ENCODE measurements at places on chromosomes 4 and X. TPM values are rescaled to one million over a fixed set of nuclear protein-coding genes. Genes with fewer than 3 reads are reported as not detected.

GRCh38 chrX:45771560-45772340 is 571.1 kb upstream of the DIPK2B start:
- peak overlapping the region; percentile 84 for H3K27ac ChIP-seq
- no peaks in the 10 kb centered on the region for H3K4me1 ChIP-seq
- no peaks in the 10 kb centered on the region for H3K27me3 ChIP-seq

- H3K27me3 ChIP-seq, result no peaks in the 10 kb centered on the region
- no peak for DNase-seq
- no peaks in the 10 kb centered on the region for H3K4me1 ChIP-seq
- H3K4me3 ChIP-seq, result no peak overlapping the region
Measured at GRCh38 chrX:71525316-71525715, 7.6 kb upstream of the OGT start.

PLK4 gene
- total RNA-seq, result 8.8 TPM

- no peak overlapping the region for H3K4me3 ChIP-seq
- no peak overlapping the region for H3K27ac ChIP-seq
- H3K27me3 ChIP-seq, result no peaks in the 10 kb centered on the region
- no peaks in the 10 kb centered on the region for H3K4me1 ChIP-seq
- DNase-seq, result no peak
Measured at GRCh38 chr4:40739347-40739746, 10.4 kb upstream of the NSUN7 start.

- DNase-seq, result no peak
- H3K4me3 ChIP-seq, result no peak overlapping the region
- no peak overlapping the region for H3K27ac ChIP-seq
- H3K27me3 ChIP-seq, result no peaks in the 10 kb centered on the region
- no peaks in the 10 kb centered on the region for H3K4me1 ChIP-seq
- no peaks in the 10 kb centered on the region for H3K36me3 ChIP-seq
Measured at GRCh38 chr4:107618656-107619055, 101.4 kb downstream of the PAPSS1 start.

DNA sequence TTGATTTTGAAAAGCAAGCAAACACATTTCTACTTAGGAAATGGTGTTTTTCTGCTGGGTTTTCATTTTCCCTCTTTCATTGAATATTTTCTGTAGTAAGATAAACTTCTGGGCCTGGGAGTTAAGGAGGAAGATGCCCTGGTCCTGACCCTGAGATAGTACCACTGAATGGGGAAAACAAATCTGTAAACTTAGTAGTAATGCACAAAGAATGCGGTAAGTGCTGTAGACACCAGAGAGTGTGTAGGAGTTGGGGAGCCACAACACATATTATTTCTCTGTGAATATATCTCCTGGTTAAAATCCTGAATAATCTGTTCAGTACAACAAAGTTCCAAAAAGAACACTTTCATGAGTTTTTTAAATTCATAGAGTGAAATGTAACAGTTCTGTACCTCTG is 178.3 kb downstream of the MAPK10 start:
- H3K27me3 ChIP-seq, result no peaks in the 10 kb centered on the region
- no peak overlapping the region for H3K4me3 ChIP-seq
- H3K36me3 ChIP-seq, result no peaks in the 10 kb centered on the region

DNA sequence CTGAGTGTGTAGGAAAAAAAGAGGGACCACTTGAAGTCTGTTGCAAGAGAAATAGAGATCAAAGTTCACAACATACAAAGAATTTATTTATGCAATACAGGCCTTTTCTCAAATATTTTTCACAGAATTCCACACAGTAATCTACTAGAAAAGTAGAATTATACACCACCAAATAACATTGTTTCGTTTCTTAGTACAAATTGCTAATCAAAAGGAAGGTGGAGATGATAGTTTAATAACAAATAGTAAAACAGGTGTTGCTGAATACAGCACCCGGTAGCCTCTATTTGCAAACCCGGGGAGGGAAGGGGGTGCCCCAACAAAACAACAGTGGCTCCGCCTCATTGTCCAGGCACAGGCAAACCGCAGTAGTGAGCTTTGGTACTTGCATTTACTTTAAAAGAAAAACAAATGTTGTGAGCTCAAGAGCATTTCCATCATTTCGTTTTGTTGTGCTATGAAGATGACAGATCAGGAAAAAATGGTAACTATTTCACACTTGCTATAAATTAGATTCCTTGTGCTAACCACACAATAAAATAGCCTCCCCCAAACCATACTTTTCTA is 186.4 kb downstream of the DCLK2 start:
- H3K4me1 ChIP-seq, result no peaks in the 10 kb centered on the region
- no peak overlapping the region for H3K4me3 ChIP-seq
- H3K27ac ChIP-seq, result no peak overlapping the region
- H3K36me3 ChIP-seq, result no peaks in the 10 kb centered on the region
- DNase-seq, result no peak

DNA sequence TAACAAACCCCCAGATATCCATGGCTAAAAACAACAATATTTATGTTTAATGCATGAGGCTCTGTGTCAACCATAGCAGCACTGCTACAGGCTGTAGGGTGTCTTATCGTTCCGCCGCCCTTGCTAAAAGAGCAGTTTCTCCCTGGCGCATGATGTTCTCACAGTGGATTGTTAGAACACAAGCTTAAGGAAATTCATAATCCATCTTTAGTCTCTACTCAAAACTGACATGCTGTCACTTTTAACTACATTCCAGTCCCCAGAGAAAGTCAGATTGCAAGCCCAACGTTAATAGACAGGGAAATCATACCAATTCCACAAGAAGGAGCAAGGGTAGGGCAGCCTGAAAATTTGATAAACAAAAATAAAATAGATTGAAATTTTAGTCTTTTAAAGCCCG is 1960.8 kb downstream of the PCDH7 start:
- no peak overlapping the region for H3K4me3 ChIP-seq
- no peaks in the 10 kb centered on the region for H3K4me1 ChIP-seq
- no peaks in the 10 kb centered on the region for H3K27me3 ChIP-seq
- no peak overlapping the region for H3K27ac ChIP-seq

MOSPD2 gene
- 8.7 TPM for total RNA-seq

DNA sequence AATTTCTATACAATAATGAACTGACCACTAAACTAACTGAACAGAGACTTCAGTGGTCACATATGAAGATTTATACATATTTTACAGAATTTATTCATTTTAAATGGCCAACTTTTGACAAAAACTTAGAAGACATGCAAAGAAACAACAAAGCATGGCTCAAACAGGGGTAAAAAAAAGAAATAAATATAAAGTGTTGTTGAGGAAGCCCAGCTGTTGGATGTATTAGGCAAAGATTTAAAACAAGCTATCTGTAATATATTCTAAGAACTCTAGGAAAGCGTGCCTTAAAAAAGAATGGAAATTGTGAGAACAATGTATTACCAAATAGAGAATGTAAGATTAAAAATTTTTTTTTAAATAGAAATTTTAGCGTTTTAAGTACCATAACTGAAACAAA is 210.9 kb upstream of the HTR2C start:
- H3K4me1 ChIP-seq, result no peaks in the 10 kb centered on the region
- no peak for DNase-seq
- H3K36me3 ChIP-seq, result no peaks in the 10 kb centered on the region
- H3K4me3 ChIP-seq, result no peak overlapping the region
- no peak overlapping the region for H3K27ac ChIP-seq

NOX1 gene
- total RNA-seq, result 84.6 TPM

NHS gene
- 4.3 TPM for total RNA-seq

DNA sequence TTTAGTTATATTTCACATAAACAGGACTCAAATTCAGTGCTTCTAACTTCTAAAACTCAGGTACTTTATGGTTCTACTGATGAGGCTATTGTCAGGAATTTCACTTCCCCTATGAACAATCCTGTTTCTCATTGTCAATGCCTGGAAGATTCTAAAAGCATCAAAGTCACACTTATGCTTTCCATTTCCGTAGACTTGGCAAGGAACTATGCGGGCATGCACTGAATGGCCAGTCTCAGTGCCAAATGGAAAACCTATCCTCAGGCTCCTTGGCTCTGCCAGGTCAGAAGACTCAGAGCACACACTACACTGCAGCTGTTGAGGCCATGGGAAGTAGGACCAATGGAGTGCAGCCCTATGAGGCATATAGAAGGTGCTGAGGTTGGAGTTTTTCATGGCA is 97.0 kb upstream of the PTPN13 start:
- no peak for DNase-seq
- H3K4me1 ChIP-seq, result no peaks in the 10 kb centered on the region
- H3K27me3 ChIP-seq, result no peaks in the 10 kb centered on the region
- no peaks in the 10 kb centered on the region for H3K36me3 ChIP-seq

- H3K4me3 ChIP-seq, result no peak overlapping the region
- no peaks in the 10 kb centered on the region for H3K36me3 ChIP-seq
- no peaks in the 10 kb centered on the region for H3K4me1 ChIP-seq
- no peak for DNase-seq
- H3K27me3 ChIP-seq, result no peaks in the 10 kb centered on the region
- peak overlapping the region; percentile 0 for H3K27ac ChIP-seq
Measured at GRCh38 chr4:26218677-26219605, 101.9 kb upstream of the RBPJ start.

DNA sequence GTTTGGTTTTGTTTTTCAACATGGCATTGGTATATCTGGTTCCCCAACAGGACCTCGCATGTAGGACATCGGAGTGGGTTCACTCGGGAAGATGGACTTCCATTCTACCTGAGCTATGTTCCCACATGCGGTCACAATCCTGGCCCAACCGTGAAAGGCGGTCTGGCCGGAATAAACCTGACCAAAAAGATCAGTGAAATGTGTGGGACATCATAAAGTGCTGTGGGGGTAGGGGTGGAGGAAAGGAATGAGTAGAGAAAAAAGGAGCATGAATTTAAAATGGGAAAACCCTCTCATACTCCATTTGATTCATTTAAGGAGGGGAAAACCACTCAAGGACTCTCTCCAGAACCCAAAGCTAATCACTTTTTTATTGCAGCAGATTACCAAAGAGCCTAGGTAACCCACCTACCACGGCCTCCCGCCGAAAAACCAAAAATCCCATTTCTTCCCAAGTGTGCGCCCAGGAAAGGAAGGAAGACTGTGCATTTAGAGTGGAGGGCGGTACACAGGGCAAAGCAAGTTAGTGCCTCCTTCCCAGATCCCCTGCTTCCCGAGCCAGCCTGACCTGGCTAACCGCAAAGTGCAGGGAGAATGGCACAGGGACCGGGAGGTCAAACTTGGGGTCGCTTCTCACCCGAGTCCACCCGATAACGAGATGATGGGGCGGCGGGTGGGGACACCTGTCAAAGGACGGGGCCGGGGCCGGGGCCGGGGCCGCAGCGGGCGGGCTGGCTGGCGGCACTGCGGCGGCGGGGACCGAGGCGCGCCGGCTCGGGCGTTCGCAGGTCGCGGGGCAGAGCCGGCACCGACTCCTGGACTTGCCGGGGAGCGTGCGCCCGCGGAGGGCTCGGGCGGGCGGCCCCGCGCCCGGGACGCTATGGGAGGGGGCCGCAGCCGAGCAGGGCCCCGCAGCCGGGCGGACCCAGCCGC is 669 bp downstream of the TMEM150C start:
- H3K4me1 ChIP-seq, result no peaks in the 10 kb centered on the region
- peaks cover 10% of the 10 kb centered on the region for H3K27me3 ChIP-seq
- H3K4me3 ChIP-seq, result peak overlapping the region; percentile 24
- H3K27ac ChIP-seq, result no peak overlapping the region
- H3K36me3 ChIP-seq, result no peaks in the 10 kb centered on the region

DNA sequence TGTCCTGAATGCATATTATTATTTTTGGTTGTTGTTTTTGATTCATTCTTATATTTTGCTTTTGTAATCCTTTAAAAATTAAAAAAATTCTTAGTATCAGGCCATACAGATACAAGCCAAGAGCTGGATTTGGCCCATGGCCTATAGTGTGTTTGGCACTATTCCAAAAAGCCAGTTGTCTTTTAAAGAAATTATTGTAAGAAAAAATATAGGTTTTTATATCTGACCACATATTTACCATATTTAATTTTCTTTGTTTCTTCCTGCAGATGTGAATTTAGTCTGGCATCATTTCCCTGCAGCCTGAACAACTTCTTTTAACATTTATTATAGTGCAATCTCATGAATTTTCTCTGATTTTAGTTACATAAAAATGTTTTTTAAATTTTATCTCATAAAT is 652.8 kb upstream of the NR3C2 start:
- H3K27ac ChIP-seq, result no peak overlapping the region
- no peak for DNase-seq
- H3K36me3 ChIP-seq, result no peaks in the 10 kb centered on the region
- no peak overlapping the region for H3K4me3 ChIP-seq
- H3K4me1 ChIP-seq, result no peaks in the 10 kb centered on the region
- no peaks in the 10 kb centered on the region for H3K27me3 ChIP-seq

MMRN1 gene
- 6.7 TPM for total RNA-seq

ZNF711 gene
- total RNA-seq, result 1.0 TPM

FHDC1 gene
- total RNA-seq, result 14.0 TPM

DNA sequence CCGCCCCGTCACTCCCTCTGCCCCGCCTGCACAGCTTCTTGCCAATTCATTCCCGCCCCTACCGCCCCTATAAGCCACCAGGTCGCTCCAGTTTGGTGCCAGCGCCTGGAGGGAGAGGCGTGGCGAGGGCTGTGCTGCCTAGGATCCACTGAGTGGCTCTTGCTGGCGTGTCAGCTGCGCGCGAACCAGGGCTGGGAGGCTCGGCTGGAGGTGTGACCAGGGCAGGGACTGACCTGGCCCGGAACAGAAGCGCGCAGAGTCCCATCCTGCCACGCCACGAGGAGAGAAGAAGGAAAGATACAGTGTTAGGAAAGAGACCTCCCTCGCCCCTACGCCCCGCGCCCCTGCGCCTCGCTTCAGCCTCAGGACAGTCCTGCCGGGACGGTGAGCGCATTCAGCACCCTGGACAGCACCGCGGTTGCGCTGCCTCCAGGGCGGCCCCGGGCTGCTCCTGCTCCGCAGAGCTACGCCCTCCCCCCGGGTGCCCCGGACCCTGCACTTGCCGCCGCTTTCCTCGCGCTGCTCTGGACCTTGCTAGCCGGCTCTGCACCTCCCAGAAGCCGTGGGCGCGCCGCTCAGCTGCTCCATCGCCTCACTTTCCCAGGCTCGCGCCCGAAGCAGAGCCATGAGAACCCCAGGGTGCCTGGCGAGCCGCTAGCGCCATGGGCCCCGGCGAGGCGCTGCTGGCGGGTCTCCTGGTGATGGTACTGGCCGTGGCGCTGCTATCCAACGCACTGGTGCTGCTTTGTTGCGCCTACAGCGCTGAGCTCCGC is at the start of gene GPR78:
GPR78 (plus strand) TSS at position 72 of the 773 bp plus-strand sequence; CDS start at position 663, 591 bp downstream.
- H3K4me1 ChIP-seq, result no peaks in the 10 kb centered on the region
- H3K36me3 ChIP-seq, result no peaks in the 10 kb centered on the region
- H3K4me3 ChIP-seq, result no peak within 1 kb of the TSS
- H3K27me3 ChIP-seq, result no peaks in the 10 kb centered on the region
- H3K27ac ChIP-seq, result no peak within 1 kb of the TSS

ATOH1 gene
- 73.7 TPM for total RNA-seq
